ENCODE measurements at places on chromosomes 12 and 14. TPM values are rescaled to one million over a fixed set of nuclear protein-coding genes. Genes with fewer than 3 reads are reported as not detected.

B4GALNT3 gene
- 0.13 TPM for total RNA-seq

PZP gene
- total RNA-seq, result not detected

DIO2 gene
- 18.7 TPM for total RNA-seq

SERPINA10 gene
- total RNA-seq, result not detected

CSAD gene
- total RNA-seq, result 20.6 TPM

MBIP gene
- total RNA-seq, result 12.8 TPM

GUCY2C gene
- not detected for total RNA-seq

C12orf54 gene
- total RNA-seq, result not detected

PLBD1 gene
- 0.86 TPM for total RNA-seq

SLC17A8 gene
- not detected for total RNA-seq

ADAM21 gene
- total RNA-seq, result 0.86 TPM

TBC1D30 gene
- 0.33 TPM for total RNA-seq

TMPRSS12 gene
- not detected for total RNA-seq

BEGAIN gene
- total RNA-seq, result 0.78 TPM

KRT6C gene
- total RNA-seq, result not detected

RFX4 gene
- not detected for total RNA-seq

KLHDC1 gene
- total RNA-seq, result 3.4 TPM

KRT78 gene
- total RNA-seq, result not detected

CIDEB gene
- 1.6 TPM for total RNA-seq

CATSPERB gene
- not detected for total RNA-seq

PPP4R4 gene
- 1.4 TPM for total RNA-seq

HOXC6 gene
- 2.3 TPM for total RNA-seq

DBX2 gene
- not detected for total RNA-seq

LMNTD1 gene
- total RNA-seq, result 0.63 TPM
